ENCODE measurements at places on chromosomes 1 and 21. TPM values are rescaled to one million over a fixed set of nuclear protein-coding genes. Genes with fewer than 3 reads are reported as not detected.

- DNase-seq, result no peak
Observed at GRCh38 chr1:67404212-67404620, 26.0 kb downstream of the SERBP1 start.

- no peak for DNase-seq
Observed at GRCh38 chr1:167541003-167541402, 12.6 kb downstream of the CREG1 start.

DNA sequence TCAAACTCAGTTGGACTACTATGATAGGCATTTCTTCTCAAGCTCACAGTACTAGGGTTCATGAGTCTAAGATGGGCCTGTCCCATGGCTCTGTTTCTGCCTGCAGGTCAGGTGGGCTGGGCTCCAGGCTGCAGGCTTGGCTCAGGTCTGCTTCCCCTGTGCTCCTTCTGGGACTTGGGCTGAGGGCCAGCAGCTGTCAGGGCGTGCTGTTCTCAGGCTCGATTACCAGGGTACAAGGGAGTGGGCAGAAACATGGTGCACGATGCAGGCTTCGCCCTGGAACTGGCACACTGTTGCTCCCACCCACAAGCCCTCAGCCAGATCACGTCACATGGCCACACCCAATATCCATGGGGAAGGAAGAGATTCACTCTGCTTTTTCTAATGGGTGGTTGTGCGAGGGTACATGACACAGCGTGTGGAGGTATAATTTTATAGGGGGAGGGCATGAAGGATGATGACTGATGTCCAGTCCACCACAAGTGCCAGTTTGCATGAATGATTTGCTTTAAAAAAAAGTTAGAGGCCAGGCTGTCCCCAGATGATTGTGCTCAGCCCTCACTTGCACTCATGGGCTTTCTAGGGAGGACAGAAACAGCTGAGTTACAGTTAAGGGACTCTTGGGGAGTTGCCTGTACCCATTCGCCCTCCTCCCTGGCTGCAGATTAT lies 118.0 kb downstream of the ACTL8 start:
- DNase-seq, result no peak

DNA sequence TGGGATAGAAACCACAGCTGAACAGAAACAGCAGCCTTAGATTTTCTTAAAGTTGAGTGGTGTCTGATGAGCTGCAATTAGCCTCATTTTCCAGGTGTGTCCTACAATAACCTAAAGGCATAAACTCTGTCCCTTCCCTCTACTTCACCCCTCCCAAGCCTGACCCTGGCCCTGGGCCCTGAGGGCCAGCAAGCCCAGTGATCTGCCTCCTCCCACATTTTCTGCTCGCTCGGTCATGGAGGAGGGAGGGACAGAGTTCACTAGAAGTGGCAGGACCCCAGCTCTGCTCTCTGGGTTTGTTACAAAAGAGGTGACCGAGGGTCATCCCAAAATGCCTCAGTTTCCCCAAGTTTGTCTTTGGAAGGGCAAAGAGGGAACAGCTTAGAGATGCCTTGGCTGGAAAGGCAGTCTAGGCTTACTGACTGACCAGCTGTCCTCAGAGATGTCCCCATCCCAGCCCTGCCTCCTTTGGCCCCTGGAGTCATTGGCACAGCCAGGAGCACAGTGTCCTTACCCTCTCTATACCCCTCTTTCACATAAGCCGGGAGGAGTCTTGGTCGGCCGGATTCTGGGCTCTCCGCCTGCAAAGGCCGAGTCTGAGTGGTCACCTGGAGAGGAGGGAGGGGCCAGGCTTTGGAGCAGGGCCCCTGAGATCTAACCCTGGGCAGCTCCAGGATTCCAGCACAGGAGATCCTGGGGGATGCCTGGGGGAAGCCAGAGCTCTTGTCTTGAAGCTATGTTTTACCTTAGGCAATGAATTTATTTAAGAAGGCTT lies 172.7 kb downstream of the PTPRU start:
- no peak for DNase-seq

- DNase-seq, result no peak
Observed at GRCh38 chr1:11539850-11540772, 61.2 kb downstream of the DISP3 start.

GRCh38 chr1:66626261-66626660 lies 92.3 kb downstream of the SGIP1 start:
- no peak for DNase-seq

- no peak for DNase-seq
Observed at GRCh38 chr1:91790392-91790791, 95.6 kb downstream of the TGFBR3 start.

- DNase-seq, result no peak
Observed at GRCh38 chr1:112396653-112397471, 848 bp downstream of the CTTNBP2NL start.

The REN gene
- total RNA-seq, result not detected

The C1orf87 gene
- not detected for total RNA-seq

DNA sequence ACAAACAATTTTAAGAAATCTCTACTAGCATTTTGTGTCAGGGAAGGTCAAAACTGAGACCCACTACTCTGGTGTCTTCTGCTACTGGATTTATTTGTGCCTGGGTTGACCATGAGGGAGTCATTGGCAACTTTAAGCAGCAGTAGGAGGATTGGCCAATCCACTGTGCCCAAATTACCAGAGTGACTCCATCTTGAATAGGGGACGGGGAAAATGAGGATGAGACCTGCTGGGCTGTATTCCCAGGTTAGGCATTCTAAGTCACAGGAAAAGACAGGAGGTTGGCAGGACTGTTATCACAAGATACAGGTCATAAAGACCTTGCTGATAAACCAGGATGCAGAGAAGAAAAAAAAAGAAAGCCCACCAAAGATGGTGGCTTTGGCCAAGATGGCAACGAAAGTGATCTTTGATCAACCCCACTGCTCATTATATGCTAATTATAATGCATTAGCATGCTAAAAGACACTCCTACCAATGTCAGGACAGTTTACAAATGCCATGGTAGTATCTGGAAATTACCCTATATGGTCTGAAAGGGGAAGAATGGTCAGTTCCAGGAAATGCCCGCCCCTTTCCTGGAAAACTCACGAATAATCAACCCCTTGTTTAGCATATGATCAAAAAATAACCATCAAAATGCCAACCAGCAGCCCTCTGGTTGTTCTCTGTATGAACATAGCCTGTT lies 200.9 kb downstream of the LTN1 start:
- no peak for DNase-seq

DNA sequence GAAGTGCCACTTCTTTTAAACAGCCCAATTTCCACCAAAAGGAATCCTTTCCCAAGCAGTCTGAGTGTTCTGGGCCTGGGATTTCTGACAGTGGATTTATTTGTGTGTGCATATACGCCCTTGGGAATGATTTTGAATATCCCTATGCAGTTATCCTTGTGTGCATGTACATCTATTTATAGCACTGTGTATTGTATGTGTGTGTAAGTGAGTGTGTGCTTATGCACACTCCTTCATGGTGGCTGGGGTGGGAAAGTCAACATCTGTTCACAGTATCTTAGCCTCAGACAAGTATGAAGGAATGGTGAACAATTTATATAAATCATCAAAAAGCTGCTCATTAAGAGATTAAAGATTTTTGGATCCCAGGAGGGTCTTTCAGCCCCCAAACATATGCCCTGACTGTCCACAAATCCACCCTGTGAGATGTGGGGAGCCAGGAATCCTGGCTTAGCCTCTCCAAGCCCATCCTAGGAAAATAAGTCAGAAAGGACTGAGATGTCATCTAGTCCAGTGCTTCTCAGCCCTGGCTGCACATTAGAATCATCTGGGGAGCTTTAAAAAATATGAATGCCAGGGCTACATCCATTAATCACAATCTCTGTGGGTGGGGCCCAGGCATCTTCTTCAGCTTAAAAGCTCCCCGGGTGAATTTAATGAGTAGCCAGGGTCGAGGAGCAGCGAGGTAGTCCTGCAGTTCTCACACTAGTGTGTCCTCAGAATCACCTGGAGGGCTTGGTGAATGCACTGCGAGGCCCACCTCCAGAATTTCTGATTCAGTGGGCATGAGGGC lies 101.4 kb downstream of the PLXNA2 start:
- DNase-seq, result no peak

GRCh38 chr1:10900691-10901090 lies 104.2 kb upstream of the CASZ1 start:
- no peak for DNase-seq
